ENCODE measurements at places on chromosomes 3 and 15. TPM values are rescaled to one million over a fixed set of nuclear protein-coding genes. Genes with fewer than 3 reads are reported as not detected.
A peak's percentile ranks its signal among the peaks of the same experiment; 100 is the strongest.

The PLSCR4 gene
- not detected for total RNA-seq

The KBTBD13 gene
- not detected for total RNA-seq

- H3K36me3 ChIP-seq = no peaks in the 10 kb centered on the region
- DNase-seq = no peak
- H3K4me3 ChIP-seq = no peak overlapping the region
- no peaks in the 10 kb centered on the region for H3K27me3 ChIP-seq
- H3K4me1 ChIP-seq = peaks cover 32% of the 10 kb centered on the region
Measured at GRCh38 chr15:31212326-31213080, 111.0 kb upstream of the TRPM1 start.

GRCh38 chr15:33191591-33191990 lies 2.9 kb downstream of the FMN1 start:
- H3K4me3 ChIP-seq = no peak overlapping the region
- no peak for DNase-seq
- H3K4me1 ChIP-seq = peaks cover 16% of the 10 kb centered on the region
- no peak overlapping the region for H3K27ac ChIP-seq

DNA sequence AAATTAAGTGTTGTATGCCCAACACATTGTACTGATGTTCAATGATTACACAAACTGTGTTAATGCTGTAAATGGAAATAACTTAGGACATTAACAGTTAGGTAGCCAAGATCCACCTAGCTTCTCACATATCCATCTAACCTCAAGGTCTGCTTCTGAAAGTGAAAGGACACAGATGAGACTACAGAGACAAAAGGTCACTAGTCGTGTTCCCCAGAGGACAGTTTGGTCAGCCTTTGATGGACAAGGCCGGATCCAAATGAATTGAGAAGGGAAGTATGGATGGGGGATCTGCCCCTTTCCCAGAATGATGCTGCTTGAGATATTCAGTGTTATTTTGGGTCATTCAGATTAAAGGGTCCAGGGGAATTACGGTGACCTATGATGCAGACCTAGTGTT lies 17.2 kb downstream of the ALDH1A2 start:
- no peaks in the 10 kb centered on the region for H3K4me1 ChIP-seq
- no peak for DNase-seq
- H3K4me3 ChIP-seq = no peak overlapping the region
- H3K27me3 ChIP-seq = peaks cover 9% of the 10 kb centered on the region

GRCh38 chr3:179373938-179374337 lies 26.4 kb downstream of the MFN1 start:
- H3K27me3 ChIP-seq = no peaks in the 10 kb centered on the region
- H3K4me3 ChIP-seq = no peak overlapping the region
- peaks cover 58% of the 10 kb centered on the region for H3K36me3 ChIP-seq
- DNase-seq = no peak

GRCh38 chr3:142929109-142929508 lies 34.4 kb downstream of the PAQR9 start:
- no peak overlapping the region for H3K27ac ChIP-seq
- H3K4me3 ChIP-seq = no peak overlapping the region
- H3K36me3 ChIP-seq = no peaks in the 10 kb centered on the region
- peaks cover 18% of the 10 kb centered on the region for H3K27me3 ChIP-seq
- no peaks in the 10 kb centered on the region for H3K4me1 ChIP-seq
- DNase-seq = peak; percentile 19

GRCh38 chr15:58437531-58438105 lies 5.8 kb downstream of the LIPC start:
- no peak for DNase-seq
- no peaks in the 10 kb centered on the region for H3K4me1 ChIP-seq
- H3K27ac ChIP-seq = no peak overlapping the region
- H3K36me3 ChIP-seq = no peaks in the 10 kb centered on the region

- no peak overlapping the region for H3K4me3 ChIP-seq
- H3K27ac ChIP-seq = no peak overlapping the region
- peaks cover 3% of the 10 kb centered on the region for H3K27me3 ChIP-seq
- no peak for DNase-seq
- H3K36me3 ChIP-seq = no peaks in the 10 kb centered on the region
Measured at GRCh38 chr15:69601711-69602504, 149.3 kb downstream of the RPLP1 start.

DNA sequence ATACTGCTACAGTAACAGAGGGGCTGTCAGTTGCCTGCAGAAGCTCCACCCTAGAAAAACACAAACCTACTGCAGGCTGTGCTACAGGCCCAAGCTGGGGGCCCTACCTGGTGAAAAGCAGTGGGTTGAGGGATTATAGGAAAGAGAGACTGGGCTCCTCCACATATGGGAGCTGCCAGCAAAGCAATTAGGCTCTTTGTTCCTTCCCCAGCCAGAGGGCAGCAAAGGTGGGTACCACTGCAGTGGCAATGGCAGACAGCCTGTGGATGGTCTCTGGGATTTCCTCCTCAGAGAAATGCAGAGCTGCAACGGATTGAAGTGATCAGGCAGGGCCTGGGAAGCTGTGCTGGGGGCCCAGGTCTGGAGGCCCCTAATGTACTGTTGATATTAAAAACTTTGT lies 19.1 kb upstream of the DNAAF4 start:
- no peak overlapping the region for H3K4me3 ChIP-seq
- no peak overlapping the region for H3K27ac ChIP-seq
- H3K36me3 ChIP-seq = no peaks in the 10 kb centered on the region
- H3K4me1 ChIP-seq = no peaks in the 10 kb centered on the region
- H3K27me3 ChIP-seq = no peaks in the 10 kb centered on the region
- no peak for DNase-seq

- peaks cover 4% of the 10 kb centered on the region for H3K27me3 ChIP-seq
- no peak overlapping the region for H3K27ac ChIP-seq
- no peak overlapping the region for H3K4me3 ChIP-seq
- DNase-seq = no peak
Measured at GRCh38 chr15:86327230-86327865, 247.7 kb downstream of the AGBL1 start.

- H3K4me1 ChIP-seq = no peaks in the 10 kb centered on the region
- peak; percentile 58 for DNase-seq
- no peak overlapping the region for H3K4me3 ChIP-seq
- H3K36me3 ChIP-seq = peaks cover 16% of the 10 kb centered on the region
- peak overlapping the region; percentile 25 for H3K27ac ChIP-seq
Measured at GRCh38 chr3:73056014-73056844, 5.2 kb upstream of the EBLN2 start.

All from CD4-positive, CD25-positive, alpha-beta regulatory T cell (primary cell).